ENCODE measurements at places on chromosomes 5 and 9.

DNA sequence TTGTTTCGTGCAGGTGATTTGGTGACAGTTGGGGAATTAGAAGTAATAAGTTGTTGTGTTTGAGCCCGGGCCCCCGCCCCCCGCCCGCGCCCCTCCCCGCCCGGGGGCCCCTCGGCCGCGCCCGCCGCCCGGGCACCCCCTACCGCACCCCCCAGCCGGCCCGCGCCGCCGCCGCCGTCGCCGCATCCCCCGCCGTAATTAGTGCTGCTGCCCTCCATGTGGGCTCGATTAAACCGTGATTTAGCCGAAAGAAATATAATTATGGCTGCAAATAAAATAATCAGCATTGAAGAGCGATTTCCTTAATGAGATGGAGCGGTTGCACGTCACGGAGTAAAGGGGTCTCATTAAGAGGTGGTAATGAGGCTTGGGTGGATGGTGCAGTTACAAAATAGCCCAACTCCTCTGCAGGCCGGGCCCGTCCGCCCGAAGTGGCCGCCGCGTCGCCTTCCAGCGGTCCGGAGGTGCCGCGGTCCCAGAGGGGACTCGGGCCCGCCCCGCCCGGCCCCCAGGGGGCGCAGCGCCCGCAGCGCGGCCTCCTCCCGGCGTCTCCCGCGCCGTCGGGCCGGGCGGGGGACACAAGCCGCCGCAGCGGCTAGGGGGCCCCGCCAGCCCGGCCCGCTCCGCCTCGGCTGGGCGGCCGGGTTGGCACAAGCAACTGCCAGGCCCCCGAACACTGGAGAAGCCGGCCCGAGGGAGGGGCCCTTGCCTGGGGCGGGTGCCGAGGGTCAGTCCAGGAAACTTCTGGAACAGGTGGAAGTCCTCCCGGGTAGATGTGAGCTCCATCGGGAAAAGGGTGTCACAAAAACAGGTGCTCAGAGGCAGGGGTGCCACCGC, 6.9 kb upstream of the OTP start:
- peak; percentile 20 for DNase-seq

DNA sequence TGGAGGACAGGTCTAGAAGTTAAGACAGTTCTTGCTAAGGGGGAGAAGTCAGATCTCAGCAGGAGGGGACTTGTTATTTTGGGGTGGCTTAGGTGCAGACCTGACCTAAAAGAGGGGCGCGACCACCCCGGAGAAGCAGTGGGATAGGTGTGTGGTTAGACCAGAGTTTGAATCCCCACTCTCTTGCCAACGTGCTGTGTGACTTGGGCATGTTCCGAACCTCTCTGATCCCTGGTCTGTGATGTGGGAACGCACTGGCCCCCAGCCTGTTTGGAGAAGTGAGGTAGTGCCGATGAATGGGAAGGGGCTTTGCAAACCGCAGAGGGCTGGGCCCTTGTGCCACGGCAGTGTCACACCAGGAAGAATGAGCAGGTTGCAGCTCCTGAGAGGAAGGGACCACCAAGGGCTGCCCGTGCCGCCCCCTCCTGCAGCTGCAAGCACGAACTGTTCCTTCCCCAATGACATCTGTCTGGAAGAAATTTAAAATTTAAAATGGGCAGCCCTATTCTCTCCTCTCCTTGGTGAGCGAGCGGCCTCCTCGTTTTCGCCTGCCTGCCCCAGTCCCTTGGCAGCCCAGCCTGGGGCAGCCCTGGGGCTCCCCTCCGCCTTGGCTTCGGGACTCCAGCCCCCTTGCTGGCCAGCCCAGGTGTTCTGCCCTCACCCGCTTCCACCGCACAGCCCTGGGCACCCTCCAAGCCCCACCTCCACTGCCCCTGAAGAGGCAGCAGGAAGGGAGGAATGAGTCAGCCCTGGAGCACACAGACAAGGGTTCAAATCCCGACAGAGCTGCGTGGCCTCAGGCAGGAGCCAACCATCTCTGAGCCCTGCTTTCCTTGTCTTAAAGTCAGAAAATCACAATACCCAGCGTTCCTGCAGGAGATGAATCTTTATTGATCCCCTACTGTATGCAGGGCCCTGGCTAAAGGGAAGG, 1.6 kb downstream of the FIBCD1 start:
- DNase-seq, result no peak

DNA sequence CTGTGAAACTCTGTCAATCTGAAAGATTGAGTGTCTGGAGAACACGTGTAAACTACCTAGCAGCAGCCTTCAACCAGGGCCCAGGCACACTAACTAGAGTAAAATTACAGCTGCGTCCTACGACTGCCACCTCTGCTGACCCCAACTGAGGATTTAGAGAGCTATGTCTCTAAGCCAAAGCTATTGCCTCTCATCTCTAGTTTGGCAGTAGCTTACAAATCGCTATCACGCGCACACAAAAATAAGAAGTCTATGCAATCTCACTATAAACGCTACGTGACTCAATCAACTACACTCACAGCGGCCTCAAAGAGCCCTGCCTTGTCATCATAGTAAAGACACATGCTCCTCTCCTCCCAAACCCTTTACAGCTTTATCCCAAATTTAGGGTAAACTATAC, 8.7 kb downstream of the PPP6C start:
- DNase-seq, result no peak

DNA sequence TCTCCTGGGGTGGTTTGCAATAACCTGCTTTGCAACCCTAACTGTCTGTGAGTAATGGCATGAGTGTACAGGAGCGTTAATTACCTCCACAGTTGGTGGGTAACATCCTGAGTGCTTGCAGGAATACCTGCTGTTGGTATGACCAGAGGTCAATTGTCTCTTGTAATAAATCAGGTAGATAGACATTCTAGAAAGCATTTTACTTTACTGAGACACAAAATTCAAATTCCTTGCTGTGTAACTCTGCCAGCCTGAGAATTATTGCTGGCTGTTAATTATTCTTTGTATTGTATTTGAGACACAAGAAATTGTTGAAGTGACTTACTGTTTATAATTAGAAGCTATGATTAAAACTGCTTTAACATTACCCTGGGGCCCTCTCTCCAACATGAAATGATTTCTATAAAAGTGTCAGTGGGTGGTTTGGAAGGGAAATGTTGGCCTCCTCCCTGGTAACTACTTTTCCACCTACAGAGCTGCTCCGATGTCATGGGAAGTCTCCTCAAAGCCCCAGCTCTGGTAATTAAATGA, 150.8 kb upstream of the ADCY2 start:
- no peak for DNase-seq

DNA sequence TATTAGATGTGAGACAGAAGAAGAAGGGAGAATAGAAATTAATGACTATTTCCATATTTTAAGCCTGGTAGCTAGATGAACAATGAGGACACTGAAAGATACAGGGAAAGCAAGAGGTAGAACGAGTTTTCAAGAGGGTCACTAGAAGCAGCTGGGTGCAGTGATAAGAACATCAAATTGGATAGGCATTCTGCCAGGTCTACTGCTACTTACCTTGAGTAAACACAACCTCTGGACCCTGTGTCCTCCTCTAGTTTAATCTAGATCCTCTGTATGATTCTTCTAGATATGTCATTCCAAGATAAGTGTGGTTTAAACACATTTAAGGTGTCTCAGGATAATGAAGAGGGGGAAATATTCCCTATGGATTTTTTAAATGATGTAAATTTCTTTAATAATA, 31.2 kb downstream of the OTP start:
- no peak for DNase-seq

GRCh38 chr5:150946351-150946905, 41.6 kb upstream of the ZNF300 start:
- DNase-seq, result peak; percentile 90

- DNase-seq, result no peak
These were observed 39.8 kb downstream of the UGCG start for GRCh38 chr9:111936391-111936790.

GRCh38 chr5:123813937-123814624, 302.1 kb downstream of the CSNK1G3 start:
- peak; percentile 55 for DNase-seq

- no peak for DNase-seq
These were observed 63.2 kb upstream of the ELL2 start for GRCh38 chr5:96024683-96025475.

DNA sequence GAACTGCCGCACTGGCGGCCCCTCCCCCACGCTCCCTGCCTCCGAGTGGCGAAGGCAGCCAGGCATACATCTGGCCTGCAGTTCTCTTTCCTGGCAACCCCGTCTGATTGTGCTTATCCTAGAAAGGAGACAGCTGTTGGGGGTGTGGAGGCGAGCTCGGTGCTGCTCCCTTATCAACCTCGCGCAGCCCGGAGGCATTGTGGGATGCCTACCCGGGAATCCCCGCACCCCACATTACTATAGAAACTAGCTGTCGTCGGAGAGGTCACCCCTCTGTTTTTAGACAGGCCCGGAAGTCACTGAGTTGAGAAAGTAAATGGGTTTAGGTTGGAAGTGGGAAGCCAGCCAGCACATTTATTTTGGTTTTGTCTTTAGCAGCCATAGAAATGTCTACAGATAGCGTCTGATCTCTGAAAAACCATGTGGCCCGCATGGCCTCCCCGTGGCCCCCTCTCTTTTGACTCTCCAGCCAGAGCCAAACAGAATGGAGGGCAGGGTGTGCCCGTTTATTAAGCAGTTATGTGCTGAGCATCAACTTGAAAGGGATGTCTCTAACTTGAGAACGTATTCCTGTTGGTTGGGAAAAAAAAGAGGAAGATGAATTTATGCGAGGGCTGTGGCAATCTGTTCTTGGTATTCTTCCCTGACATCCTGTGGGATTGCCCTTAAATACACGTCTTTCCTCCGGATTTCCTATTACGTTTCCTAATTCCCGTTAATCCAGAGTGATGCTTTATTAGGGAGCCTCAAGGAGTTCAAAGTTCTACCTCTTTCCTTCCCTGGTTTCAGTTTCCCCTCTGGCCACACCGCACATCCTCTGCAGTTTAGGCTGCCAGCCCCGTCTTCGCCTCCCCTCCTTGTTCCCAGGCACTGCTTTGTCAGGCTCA, 3.9 kb downstream of the STC2 start:
- peak; percentile 84 for DNase-seq

DNA sequence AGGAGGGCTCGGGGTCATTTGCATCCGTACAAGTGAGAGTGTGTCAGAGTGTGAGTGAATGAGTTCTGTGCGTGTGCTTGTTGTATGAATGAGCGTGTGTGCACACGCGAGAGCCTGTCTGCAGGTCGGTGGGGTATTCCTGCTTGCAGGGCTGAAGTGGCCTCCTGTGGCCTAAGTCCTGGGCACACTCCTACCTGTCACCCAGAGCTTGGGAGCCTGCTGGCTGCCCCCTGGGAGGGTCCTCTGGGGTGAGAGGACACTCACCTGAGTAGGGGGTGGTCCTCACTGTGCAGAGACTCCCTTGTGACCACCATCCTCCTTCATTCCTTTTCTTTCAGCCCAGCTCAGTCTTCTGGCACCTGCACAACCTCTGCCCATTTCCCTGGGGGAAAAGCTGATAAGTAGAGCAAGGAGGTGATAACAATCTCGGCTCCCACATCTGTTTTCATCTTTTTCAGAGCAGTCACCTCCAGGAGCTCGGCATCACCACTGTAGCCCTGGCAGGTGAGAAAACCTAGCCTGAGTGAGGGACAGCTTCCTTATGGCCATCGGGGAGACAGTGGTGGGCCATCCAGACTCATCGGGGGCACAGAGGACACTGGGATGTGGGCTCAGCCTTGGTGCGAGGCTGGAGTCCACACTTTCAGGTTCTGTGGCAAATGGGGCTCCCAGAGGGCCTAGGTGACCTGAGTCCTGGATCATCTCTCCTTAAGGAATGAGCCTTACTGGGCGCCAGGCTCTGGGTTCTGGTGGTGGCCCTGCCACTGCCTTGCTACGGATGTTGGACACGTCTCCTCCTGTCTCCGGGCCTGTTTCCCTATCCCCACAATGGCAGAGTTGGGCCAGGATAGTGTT, 38.7 kb upstream of the SYNPO start:
- no peak for DNase-seq

DNA sequence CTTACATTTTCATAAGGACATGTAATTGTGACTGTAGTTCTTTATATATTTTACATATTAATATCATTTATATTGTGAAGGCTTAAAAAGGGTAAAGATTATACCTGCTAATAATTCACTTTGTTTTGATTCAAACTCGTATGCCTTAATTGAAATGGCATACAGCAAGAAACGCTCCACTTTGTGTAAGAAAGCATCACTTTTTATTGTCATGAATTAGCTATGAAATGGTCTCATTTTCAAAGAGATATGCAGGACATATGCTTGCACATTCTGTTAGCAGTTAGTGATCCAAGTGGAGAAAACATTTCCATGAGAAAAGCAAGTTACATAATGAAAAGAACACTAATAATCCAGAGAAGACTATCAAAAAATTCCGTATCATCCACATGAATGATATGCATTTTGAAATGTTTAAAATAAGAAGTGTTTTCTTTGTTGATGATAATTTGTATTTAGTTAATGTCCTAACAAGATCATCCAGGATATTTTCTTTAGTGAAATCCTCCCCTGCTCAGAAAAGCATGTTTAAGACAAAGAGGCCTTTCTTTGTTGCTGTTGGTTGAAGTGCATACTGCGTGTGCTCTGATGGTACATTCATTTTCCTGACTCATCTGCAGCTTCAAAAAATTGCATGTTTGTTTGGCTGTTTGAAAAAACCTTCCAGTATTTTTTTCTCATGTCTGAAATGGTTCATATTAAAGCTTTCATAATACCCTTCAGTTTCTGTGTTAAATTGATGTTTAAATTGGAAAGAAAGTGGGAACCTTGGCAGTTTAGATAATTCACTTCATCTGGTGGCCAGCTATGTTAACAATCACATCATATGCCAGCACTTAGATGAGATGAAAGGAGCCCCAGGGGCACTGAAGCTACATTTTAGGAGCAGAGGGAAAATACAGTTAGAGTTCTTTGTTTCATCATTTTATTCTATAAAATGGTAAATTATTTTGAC, 242.2 kb downstream of the CSNK1G3 start:
- DNase-seq, result peak; percentile 73

DNA sequence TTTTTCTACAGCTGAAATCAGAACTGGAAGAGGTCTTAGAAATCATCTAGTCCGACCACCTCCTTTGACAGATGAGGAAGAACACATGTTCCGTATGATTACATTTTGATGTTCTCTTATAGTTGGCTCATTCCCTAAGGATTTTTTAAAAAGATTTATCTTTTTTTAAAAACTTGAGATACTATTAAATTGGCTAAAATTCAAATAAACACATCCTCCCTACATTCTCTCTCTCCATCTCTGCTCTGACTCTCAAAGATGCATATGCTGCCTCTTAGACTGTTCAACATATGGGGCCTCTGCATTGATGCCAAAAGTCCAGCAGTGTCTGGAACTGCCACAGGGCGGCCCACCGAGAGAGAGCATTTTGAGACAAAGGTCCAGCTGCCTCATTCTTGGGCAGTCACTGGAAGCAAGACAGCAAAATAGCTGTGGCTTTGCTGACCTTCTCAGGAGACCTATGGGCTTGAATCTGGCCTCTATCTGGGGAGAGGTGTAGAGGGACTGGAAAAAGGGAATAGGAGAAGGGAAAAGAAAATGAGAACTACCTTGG, 12.8 kb upstream of the TSSK1B start:
- DNase-seq, result peak; percentile 41

GRCh38 chr5:59673438-59674058, 220.0 kb downstream of the PDE4D start:
- peak; percentile 62 for DNase-seq

DNA sequence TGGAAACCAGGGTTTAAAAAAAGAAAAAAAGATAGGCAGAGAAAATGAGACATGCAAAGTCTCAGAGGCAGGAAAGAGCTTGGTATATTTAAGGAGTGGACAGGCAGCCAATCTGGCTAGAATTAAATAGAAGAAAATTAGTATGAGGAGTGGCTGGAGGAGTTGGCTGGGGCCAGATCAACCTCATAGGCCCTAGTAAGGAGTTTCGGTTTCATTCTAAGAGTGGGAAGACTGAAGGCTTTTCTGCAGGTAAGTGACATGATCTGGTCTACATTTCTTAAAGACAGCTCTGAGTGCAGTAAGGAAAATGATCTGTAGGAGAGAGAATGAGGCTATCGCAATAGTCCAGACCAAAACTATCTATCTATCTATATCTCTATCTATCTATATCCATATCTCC, 27.5 kb downstream of the ADRB2 start:
- no peak for DNase-seq
